Astrocyte (in vitro differentiated cells and primary cell): ENCODE measurements at places on chromosomes 12 and 14.

DNA sequence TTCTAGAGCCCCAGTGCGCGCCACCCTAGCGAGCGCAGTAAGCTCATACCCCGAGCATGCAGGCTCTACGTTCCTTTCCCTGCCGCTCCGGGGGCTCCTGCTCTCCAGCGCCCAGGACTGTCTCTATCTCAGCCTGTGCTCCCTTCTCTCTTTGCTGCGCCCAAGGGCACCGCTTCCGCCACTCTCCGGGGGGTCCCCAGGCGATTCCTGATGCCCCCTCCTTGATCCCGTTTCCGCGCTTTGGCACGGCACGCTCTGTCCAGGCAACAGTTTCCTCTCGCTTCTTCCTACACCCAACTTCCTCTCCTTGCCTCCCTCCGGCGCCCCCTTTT, 791 bp downstream of the TMEM233 start:
- DNase-seq: peak; percentile 26

GRCh38 chr14:93535537-93535936, 104.8 kb downstream of the UNC79 start:
- DNase-seq: no peak

- DNase-seq: no peak
These were observed 217.7 kb downstream of the PTPRO start for GRCh38 chr12:15540005-15540404.

- DNase-seq: no peak
These were observed 215.6 kb downstream of the FSCB start for GRCh38 chr14:44291366-44291915.

- DNase-seq: no peak
These were observed 31.9 kb downstream of the RESF1 start for GRCh38 chr12:31991146-31991545.

DNA sequence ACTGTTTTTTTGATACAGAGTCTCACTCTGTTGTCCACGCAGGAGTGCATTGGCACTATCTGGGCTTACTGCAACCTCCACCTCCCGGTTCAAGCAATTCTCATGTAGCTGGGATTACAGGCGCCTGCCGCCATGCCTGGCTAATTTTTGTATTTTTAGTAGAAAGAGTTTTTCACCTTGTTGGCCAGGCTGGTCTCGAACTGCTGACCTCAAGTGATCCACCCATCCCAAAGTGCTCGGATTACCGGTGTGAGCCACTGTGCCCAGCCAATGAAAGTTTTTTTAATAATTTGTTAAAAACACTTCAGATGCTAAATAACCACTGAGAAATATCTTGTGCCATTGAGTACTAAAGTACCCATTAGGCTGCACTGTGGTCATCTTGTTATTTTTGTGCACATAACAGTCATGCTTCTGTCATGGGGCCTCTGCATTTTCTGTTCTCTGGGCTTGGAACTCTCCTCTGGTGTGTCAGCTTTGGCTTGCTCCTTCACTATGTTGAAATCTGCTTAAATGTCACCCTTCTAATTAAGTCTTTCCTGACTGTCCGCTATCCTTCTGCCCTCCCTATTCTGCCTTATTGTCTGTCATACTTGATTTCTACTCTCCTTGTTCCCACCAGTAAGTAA, 105.1 kb downstream of the KTN1 start:
- DNase-seq: no peak

DNA sequence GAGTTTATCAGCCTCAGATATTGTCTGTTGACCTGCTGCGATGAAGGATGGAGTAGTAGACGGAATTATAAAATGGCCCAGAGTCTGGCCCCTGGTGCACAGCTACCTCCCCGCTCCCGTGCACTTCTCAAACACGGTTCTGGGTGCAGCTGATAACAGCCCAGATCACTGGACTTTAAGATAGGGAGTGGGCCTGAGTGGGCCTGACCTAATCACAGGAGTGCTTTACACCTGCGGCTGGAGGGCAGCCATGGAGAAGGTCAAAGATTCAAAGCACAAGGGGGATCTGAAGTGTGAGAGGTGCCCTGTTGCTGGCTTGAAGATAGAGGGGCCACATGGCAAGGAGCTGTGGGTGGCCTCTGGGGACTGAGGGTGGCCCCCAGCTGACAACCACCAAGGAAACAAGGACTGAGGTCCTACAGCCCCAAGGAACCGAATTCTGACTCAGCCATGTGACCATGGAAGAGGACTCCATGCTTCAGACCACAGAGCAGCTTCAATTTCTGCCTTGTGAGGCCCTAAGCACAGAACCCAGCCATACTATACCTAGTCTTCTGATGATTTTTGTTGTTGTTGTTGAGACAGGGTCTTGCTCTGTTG, 113.4 kb downstream of the ZNF664 start:
- DNase-seq: no peak

GRCh38 chr14:22390824-22391461, 198.1 kb downstream of the DAD1 start:
- DNase-seq: no peak

DNA sequence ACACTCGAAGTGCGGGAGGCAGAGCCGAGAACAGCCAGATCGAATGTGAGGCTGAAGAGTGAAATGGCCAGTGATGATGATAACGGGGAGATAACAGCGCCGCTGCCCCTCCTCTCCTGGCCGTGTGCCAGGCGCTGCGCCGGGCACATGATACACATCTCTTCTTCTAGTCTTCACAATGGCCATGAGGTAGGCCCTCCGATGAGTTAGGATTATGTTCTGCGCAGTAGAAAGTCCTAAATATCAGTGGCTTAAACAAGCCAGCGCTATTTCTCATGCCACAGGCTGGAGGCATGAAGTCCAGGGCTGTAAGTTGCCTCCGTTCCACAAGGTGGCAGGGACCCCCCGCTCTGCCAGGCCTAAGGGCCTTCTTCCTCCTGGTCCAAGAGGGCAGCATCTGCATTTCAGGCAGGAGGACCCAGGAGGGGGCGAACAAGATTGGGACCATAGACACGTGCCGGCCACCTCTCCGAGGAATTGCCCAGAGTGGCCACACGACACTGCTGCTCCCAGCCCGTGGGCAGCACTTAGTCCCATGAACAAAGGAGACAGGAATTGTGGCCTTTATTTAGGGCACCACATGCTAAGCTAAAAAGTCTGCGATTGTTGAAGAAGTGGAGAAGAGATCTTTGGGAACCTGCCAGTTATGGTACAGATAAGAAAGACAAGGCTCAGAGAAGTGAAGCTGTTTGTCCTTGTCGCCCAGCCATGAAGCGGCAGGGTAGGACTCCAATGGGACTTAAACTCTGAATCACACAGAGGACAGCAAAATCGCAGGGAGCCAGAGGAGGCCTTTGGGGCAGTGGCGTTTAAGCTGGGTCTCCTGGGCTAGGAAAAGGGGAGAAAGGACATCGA, 10.9 kb upstream of the HVCN1 start:
- DNase-seq: no peak

- DNase-seq: peak; percentile 99
These were observed 120.3 kb downstream of the FBXL14 start for GRCh38 chr12:1474041-1474573.
